ENCODE measurements at places on chromosomes 2 and 18.

DNA sequence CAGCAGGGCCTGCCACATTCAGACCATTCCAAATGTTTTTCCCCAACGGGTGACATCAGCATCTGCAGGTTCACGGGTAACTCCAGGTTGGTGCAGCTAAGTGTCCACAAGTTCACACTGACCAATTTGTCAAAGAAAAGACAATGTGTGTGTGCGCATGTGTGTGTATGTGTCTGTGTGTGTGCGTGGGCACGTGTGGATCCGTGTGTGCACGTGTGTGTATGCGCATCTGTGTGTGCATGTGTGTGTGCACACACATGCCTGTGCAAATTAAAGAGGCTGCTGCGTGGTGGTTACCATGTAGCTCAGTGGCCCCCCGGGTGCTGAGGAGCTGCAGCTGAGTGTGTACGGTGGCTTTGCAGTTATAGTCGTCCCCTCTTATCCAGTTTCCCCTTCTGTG is 187.4 kb downstream of the TMEM18 start:
- H3K36me3 ChIP-seq = peaks cover 2% of the 10 kb centered on the region
- DNase-seq = no peak
- H3K4me1 ChIP-seq = peaks cover 4% of the 10 kb centered on the region
- no peak overlapping the region for H3K27ac ChIP-seq
- peaks cover 36% of the 10 kb centered on the region for H3K27me3 ChIP-seq

DNA sequence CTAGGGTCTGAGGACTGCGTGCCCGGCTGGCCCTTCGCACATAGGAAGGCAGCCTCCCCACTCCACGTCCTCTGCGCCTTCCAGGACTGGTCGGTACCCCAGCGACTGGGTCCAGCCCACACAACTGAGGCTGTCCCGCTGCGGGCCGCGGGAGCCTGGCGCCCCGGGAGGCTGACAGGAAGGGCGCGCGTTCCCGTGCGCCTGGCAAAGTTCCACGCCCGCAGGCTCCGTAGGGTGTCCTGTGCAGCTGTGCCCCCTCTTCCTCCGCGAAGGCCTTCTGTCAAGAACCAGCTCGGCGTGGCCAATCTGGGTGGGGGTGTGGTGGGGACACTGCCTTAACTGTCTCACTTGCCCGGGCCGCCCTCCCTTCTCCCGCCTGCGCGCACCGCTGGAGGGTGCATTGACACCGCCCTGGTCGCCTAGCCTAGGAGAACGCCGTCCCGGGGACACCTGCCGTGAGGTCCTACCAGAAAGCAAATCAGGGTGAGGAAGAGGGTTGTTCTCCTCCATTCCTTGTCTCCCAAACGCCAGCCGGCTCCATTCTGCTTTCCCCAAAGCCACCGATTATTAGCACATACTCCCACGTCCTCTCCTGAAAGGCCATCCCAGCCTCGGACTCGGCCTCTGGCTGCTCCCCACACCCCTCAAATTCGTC is 618 bp upstream of the LYPD1 start:
- H3K4me1 ChIP-seq = peaks cover 2% of the 10 kb centered on the region
- DNase-seq = no peak
- H3K4me3 ChIP-seq = no peak overlapping the region
- no peaks in the 10 kb centered on the region for H3K36me3 ChIP-seq
- H3K27ac ChIP-seq = no peak overlapping the region

DNA sequence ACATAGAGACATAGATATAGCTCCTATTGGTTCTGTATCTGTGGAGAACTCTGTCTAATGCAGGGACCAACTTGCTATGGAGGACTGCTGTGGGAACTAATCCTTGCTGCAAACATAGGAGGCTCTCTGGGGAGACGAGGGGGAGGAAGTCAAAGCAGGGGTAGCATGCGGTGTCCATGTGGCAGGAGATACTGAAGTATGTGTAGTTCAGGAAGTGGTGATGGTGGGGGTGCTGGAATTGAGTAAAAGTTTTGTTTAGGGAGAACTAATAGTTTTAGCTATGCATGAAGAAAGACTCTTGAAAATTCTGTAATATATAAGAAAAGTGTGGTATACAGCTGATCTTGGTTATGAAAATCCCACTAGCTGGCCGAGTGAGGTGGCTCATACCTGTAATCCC is 62.0 kb downstream of the ANKRD44 start:
- H3K27me3 ChIP-seq = no peaks in the 10 kb centered on the region
- H3K27ac ChIP-seq = peak overlapping the region; percentile 97
- peaks cover 54% of the 10 kb centered on the region for H3K4me1 ChIP-seq
- no peak for DNase-seq

DNA sequence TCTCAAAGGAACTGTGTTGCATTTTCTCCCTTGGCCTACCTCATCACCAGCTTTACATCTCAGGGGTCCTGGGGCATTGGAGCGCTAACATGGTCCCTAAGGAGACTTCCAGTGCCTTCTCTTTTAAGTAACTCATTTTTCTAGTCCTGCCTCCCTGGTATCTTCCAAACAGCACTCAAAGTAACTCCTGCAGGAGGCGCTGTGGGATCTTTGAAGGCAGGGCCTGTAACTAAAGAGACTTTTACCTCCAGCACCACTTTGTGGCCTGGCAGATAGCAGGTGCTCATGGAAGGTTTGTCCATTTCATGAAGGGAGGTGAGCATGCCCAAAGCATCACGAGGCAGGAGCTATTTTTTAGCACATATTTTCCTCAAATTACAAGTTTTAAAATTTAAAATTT is 411.0 kb upstream of the GYPC start:
- H3K27ac ChIP-seq = no peak overlapping the region
- no peaks in the 10 kb centered on the region for H3K4me1 ChIP-seq

Data from T-helper 17 cell (primary cell).